Panc1 (cell line): ENCODE measurements at places on chromosomes 7 and 10. TPM values are rescaled to one million over a fixed set of nuclear protein-coding genes. Genes with fewer than 3 reads are reported as not detected.

Gene CYP2C19
- 0.15 TPM for total RNA-seq

Gene NFKB2
- 105 TPM for total RNA-seq

GRCh38 chr7:73451780-73452398 is 18.3 kb downstream of the FZD9 start:
- peaks cover 47% of the 10 kb centered on the region for H3K36me3 ChIP-seq
- DNase-seq: peak; percentile 68
- H3K4me3 ChIP-seq: no peak overlapping the region
- no peaks in the 10 kb centered on the region for H3K4me1 ChIP-seq
- H3K27me3 ChIP-seq: no peaks in the 10 kb centered on the region

DNA sequence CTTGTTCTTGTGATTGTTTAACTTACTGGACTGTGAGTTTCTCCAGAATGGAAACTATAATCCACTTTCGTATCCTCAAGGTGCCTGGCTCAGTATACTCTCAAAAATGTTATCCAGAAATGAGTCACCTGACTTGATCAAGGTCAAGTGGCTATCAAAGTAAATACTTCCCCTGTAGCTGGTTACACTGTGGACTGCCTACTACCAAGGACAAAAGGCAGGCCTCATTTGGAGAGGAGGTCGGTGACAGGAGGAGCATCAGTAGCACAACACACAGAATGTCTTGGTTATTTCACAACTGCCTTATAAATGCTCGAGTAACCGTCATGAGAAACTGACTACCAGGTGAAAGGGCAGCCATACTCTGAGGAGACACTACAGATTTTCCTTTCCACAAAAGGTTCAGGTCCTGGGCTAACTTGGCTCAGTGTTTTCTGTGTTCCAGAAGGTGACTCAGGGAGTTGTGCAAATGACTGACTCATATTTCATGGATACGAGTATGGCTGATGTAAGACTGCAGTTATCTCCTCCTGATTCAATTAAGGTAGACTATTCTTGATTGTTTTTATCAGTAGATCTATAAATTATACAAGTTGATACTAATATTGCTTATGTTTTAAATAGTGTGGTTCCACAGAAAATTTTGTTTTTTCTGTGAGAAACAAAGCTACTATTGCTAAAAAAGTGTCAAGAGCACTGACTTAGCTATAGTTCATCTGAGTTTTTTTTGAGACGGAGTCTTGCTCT is 4.2 kb upstream of the CCNY start:
- no peaks in the 10 kb centered on the region for H3K36me3 ChIP-seq
- H3K27me3 ChIP-seq: no peaks in the 10 kb centered on the region
- peak overlapping the region; percentile 71 for H3K27ac ChIP-seq
- H3K4me3 ChIP-seq: no peak overlapping the region

- no peaks in the 10 kb centered on the region for H3K27me3 ChIP-seq
- H3K4me1 ChIP-seq: no peaks in the 10 kb centered on the region
- no peak overlapping the region for H3K4me3 ChIP-seq
- DNase-seq: no peak
- H3K36me3 ChIP-seq: no peaks in the 10 kb centered on the region
These were observed 502.0 kb upstream of the CELF2 start for GRCh38 chr10:10515479-10516204.

DNA sequence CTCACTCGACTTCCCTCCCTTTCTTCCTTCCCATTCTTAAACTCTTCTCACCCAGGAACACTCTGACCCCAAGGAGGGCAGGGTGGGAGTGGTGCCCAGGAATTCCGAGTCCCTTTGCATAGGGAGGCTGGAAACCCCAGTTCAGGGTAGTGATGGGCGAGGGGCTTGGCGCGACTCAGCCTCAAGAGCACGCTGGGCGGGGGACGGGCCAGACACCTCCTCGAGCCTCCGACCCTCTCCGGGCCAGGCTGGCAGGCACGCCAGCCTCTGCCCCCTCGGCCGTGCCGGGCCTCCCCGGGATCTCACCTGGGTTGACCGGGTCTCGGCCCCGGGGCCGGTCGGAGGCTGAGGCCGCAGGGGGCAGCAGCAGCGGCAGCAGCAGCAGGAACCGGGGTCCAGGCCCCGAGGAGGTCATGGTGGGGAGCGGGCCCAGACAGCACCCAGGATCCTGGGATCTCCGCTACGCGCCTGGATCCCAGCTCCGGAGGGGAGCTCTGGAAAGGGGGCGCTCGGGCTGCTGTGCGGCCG is 457 bp downstream of the PLOD3 start:
- peaks cover 13% of the 10 kb centered on the region for H3K4me1 ChIP-seq
- H3K27ac ChIP-seq: peak overlapping the region; percentile 95
- DNase-seq: no peak
- H3K4me3 ChIP-seq: peak overlapping the region; percentile 85
- H3K27me3 ChIP-seq: no peaks in the 10 kb centered on the region

GRCh38 chr7:29254591-29254990 is 60.0 kb downstream of the CHN2 start:
- no peaks in the 10 kb centered on the region for H3K4me1 ChIP-seq
- no peaks in the 10 kb centered on the region for H3K36me3 ChIP-seq
- H3K27me3 ChIP-seq: peaks cover 5% of the 10 kb centered on the region; the same call in 1 of the 2 replicates
- no peak overlapping the region for H3K4me3 ChIP-seq
- no peak for DNase-seq
